ENCODE measurements at places on chromosomes 6 and 20.

DNA sequence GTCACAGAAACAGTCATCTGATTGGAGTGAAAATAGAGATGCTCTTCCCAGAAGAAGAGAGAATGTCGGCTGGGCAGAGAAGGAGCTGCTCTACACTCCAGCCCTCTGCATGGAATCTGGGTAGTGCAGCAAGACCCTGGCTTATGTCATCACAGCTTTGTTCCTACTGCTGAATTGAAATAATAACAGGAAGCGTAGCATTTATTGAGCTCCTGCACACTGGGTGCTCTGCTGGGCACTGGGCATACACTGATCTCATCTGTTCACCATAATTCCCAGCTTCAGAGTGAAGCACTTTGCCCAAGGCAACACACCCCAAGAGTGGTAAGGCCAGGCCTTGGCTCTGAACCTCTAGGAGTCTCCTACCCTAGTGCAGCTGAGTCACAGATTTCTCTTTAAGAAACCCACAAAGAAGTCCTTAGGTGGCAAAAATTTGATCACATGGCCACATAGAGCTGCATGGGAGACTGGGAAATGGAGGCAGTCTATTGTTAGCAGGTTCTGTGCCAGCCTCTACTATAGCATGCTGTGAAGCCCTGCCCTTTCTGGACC is 3.9 kb upstream of the SDCBP2 start:
- DNase-seq, result no peak

DNA sequence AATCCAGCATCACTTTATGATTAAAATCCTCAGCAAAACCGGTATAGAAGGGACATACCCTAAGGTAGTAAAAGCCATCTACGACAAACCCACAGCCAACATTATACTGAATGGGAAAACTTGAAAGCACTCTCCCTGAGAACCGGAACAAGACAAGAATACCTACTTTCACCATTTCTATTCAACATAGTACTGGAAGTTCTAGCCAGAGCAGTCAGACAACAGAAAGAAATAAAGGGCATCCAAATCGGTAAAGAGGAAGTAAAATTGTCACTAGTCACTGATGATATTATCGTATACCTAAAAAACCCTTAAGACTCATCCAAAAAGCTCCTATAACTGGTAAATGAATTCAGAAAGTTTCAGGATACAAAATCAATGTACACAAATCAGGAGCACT is 33.3 kb downstream of the BLOC1S5 start:
- DNase-seq, result no peak

DNA sequence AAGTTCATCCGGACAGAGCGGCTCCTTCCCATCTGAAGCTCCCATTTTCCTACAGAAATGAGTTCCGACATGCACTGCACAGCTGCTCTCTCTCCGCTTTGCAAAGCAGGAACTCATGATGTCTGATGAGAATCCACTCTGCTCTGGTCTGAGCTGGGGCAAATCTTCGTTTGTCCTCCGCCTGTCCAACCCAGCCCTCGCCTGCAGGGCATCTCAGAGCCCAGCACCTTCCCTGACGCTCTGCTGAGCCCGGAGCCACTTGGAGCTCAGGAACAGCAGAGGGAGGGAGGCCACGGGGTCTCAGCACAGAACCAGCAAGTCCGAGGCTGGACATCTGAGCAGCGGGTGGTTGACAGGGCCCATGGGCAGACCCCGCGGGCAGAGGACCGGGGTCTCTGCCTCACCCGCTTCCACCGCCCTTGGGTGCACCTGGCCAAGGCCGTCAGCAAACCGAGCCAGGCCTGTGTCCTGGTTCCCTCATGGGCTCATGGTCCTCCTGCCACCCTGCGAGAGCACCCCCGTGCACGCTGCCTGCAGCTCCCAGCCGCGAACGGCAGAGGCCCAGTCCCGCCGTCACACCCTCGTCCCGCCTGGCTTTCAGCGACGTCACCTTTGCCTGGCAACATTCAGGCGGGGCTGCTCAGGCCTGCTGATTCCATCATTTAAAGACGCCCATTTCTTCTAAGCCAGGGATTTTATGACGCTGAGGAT is 78.5 kb upstream of the BHLHE23 start:
- peak; percentile 7 for DNase-seq

DNA sequence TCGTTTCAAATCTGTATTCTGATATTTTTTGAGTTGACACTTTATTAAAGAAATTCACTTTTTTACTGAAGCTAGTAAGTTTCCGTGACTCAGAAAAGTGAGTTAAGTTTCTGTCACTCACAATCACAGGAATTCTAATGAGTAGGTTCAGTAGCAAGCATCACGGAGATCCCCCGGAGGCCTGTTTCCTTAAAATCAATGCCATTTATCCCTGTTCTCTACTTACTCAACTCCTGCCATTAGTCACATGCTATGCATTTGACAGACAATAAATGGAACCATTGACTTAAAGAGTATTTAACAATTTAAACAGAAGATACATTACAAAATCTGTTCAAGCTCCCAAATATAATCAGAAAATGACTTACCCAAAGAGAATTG is 9.1 kb downstream of the SLC18B1 start:
- no peak for DNase-seq

- DNase-seq, result no peak
These were observed 59.1 kb upstream of the TMEM244 start for GRCh38 chr6:129920103-129920798.

DNA sequence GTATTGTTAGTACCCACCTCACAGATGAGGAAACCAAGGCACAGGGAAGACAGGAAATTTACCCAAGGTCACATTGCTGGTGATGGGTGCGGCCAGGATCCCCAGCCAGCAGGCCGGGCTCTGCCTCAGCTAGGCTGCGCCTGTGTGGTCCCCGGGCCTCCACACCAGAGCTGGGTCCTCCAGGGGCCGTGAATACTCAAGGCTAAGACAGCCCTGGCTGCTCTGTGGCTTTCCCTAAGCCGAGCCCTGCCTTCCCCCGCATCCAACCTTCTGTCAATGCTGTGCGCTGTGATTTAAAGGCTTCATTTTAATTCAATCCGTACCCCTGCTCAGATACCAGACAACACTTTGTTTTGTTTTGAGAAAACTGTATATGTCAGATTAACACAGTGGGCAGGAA is 246.7 kb downstream of the TTLL2 start:
- no peak for DNase-seq

GRCh38 chr6:125299257-125299656 is 2.5 kb downstream of the HDDC2 start:
- DNase-seq, result no peak

GRCh38 chr20:37537505-37537904 is 9.8 kb upstream of the BLCAP start:
- no peak for DNase-seq

GRCh38 chr20:20139403-20139802 is 87.1 kb downstream of the CFAP61 start:
- DNase-seq, result no peak

GRCh38 chr6:5128351-5128750 is 43.2 kb downstream of the PPP1R3G start:
- no peak for DNase-seq

DNA sequence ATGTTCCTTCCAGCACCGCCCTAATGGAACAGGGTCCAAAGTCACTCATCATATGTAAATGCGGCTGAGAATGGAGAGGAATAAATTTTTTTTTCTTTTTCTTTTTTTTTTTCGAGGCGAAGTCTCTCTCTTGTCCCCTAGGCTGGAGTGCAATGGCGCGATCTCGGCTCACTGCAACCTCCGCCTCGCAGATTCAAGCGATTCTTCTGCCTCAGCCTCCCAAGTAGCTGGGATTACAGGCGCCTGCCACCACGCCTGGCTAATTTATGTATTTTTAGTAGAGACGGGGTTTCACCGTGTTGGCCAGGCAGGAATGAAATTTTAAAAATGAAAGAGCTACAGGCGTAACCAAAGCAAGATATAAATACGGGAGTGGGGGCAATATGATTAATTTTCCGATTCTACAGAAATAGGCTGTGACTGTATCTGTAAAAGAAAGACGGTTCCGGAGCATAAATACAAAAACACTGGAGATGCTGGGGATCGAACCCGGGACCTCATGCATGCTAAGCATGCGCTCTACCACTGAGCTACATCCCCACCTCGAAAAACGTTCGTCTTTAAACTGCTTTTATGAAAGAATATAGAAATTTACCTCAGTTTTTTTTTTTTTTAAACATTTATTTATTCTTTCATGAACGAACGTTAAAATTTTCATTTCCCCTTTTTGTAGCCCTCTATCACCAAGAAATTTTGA is 132.2 kb downstream of the GPX5 start:
- DNase-seq, result peak; percentile 84

- no peak for DNase-seq
These were observed 32.6 kb upstream of the NRSN1 start for GRCh38 chr6:24093381-24093780.

- no peak for DNase-seq
These were observed 10.2 kb upstream of the EEF1A2 start for GRCh38 chr20:63509088-63509564.

GRCh38 chr20:44582311-44583025 is at the start of gene PKIG:
Gene PKIG, plus strand, starts transcription at chr20:44582579. Its CDS starts 31,978 bp downstream, at chr20:44614557.
- no peak for DNase-seq

DNA sequence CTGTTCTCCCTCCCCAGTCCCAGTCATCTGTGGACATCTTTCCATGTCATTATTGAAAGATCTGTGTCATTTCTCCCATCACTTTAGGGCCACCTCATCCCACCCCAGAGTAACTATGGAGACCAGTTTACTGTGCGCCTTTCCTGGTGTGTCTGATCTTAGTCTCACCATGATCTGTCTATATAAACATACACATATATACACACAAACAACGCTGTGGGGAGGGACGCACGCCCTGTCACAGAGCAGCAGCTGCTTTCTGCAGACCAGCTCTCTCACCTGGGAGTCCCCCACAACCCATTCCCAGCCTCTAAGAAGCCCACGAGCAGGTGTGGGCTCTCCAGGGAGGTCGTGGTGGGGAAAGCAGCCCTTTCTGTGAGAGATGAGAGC is 68.1 kb upstream of the TOX2 start:
- peak; percentile 16 for DNase-seq

DNA sequence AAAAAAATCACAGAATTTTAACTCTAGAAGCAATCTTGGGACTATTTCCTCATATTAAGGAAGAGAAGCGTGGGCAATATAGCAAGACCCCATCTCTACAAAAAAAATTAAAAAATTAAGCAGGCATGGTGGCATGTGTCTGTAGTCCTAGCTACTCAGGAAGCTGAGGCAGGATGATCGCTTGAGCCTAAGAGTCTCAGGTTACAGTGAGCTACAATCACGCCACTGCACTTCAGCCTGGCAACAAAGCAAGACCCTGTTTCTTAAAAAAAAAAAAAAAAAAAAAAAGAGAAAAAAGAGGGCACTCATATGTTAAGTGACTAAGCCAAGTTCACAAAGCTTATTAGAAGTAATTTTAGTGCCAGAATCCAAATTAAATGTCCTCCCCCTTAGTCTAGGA is 100.8 kb downstream of the SESN1 start:
- DNase-seq, result no peak

DNA sequence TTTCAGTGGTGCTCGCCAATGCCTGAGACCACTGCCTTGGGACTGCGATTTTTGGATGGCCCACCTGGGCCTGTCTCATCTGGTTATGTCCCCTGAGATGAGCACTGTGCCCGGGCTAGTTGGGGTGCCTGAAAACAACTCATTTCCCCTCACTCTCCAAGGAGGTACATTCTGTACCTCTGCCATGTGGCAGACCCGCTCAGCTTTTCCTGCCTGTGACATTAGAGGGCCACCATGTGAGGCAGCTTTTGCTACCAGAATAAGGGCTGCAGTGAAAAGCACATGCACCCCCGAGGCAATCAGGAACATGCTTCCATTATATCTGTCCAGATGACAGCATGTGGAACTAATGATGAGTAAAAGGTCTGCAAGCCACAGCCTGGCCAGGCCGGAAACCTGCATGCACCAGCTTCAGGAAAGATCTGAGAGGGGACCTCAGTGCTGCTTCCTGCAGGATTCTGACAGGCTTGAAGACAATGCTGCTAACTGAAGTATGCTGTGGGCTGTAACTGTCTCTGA is 11.3 kb upstream of the SRSF6 start:
- no peak for DNase-seq

DNA sequence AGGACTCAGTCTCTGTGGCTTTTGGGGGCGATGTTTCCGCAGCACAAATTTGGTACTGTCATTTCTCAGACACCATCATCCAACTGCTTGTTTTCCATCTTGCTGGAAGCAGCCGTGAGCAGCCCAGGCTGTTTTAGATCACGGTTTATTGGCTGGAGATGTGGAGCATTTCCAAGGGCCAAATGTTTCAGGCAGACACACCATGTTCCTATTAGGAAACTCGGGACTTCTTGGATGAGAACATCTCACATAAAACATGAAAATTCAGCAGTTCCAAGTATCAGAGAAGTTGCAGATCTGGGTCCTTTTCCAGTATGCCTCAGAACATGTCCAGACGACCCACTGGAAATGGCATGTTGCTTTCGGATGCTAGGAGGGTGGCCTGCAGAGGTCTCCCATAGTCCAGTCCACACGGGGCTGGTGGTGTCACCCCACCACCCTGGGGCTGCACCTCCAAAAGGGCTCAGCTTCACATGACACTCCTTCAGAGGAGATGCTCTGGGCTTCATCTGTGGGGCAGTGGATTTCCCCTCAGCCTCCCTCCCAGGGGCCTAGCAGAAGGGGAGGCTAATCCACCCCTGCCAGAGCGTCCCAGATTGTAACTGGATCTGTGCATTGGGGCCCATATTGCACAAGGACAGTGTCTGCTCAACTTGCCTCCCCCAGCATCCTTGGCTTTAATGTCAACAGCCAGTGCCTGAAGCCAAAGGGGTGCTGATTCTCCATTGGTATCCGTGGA is 176.3 kb downstream of the SCP2D1 start:
- no peak for DNase-seq

DNA sequence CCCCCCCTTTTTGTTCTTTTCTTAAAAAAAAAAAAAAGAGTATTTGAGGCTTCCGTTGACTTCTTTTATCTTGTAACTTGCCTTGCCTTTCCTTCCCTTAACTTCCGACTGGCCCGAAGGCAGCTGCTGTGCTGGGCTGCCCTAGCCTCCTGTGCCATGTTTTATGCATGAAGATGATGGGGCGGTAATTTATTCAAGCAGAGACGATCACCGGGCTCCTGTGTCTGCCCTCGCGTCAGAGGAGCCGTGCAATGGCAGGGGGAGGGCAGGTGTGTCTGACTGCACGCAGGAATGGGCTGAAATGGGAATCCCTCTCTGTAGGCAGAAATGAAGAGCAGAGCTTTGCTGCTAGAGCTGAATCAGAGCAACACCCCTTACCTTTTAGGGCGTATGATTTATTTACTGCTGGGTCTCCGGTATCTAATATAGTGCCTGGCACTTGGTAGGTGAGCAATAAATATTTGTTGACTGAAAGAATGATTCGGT is 106.3 kb upstream of the RIPOR2 start:
- peak; percentile 70 for DNase-seq

DNA sequence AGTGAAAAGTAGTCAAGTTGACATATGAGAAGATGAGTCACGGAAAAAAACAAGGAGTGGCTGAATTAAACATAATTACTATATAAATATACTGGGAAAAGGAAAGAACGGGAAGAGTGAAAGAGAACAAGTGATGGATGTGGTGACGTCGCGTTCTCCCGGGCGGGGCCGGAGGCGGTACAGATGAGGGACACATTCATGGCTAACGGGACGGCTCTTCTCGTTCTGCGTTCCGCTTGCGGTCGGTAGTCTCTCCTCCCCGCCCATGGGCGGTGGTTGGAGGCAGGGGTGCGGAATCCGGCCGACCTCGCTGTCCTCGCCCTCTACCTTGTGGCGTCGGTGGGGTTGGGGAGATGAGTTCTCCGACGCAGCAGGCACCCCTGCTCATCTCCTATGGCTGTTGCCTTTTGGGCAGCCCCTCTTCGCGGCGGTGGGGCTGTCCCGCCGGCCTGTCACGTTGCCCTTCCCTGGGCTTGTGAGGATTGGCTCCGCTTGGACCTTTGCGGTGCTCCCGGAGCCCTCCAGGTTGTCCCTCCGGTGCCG is 22.5 kb downstream of the HLA-G start:
- peak; percentile 63 for DNase-seq

GRCh38 chr6:117534974-117535373 is 52.5 kb downstream of the DCBLD1 start:
- DNase-seq, result no peak

Measured in activated CD4-positive, alpha-beta T cell treated with anti-CD3 and anti-CD28 coated beads for 36 hours (primary cell).